ENCODE measurements at places on chromosomes 6 and 20. TPM values are rescaled to one million over a fixed set of nuclear protein-coding genes. Genes with fewer than 3 reads are reported as not detected.

Gene BTNL2
- not detected for polyA plus RNA-seq

Gene EPPIN
- polyA plus RNA-seq: not detected

Gene PI16
- polyA plus RNA-seq: 92.0 TPM

Gene KHDC1L
- polyA plus RNA-seq: not detected
